ENCODE measurements at places on chromosomes 6 and 20. TPM values are rescaled to one million over a fixed set of nuclear protein-coding genes. Genes with fewer than 3 reads are reported as not detected.

DNA sequence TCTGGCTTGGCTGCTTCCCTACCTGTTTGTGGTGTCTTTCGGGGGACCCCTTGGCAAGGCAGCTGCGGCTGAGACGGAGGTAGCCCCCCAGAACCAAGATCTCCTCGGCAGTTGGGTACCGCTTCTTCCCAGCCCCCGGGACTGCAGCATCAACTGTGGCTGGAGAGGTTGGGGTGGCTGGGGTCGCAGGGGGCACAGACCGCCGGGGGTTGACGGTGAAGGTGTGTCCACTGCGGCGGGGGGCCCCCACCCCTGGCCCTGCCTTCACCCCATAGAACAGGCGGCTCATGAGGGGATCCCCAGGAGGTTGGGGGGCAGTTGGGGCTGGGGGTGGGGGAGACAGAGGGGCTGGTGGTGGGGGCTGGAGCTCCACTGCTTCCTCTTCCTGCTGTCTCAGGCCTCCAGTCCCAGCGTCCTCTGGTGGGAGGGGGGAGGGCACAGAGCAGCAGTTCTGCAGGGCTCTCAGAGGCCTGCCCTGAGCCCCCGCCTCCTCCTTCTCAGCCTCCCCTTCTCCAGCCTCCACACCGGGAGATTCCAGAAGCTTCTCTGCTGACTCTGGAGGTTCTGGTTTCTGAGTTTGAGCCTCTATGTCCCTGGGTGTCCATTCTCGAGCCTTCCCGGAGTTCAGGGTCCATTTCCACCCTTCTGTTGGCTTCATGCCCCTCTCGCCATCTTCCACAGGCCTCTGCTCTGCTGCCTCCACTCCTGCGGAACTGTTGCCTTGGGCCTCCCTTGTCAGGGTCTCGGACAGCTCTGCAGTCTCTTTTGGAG is 1.9 kb downstream of the PPP1R18 start:
- DNase-seq = no peak

DNA sequence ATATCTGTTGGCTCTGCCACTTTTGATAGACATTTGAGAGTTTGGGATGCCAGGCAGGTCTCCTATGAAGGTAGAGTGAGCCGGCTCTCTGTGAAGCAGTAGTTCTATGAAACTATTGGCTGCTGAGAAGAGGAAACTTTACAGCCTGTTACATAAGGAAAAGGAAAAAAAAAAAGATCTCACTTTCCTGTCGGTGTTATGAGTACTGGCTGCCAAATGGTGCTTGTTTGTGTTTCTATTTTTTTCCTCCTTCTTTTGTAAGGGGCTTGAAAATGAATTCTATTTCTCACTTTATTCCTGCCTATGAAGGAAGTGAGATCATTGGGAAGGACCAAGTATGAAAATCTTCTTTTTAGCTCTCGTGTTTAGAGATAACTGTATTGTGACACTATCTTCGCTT is 73.1 kb upstream of the CLDN20 start:
- no peak for DNase-seq

DNA sequence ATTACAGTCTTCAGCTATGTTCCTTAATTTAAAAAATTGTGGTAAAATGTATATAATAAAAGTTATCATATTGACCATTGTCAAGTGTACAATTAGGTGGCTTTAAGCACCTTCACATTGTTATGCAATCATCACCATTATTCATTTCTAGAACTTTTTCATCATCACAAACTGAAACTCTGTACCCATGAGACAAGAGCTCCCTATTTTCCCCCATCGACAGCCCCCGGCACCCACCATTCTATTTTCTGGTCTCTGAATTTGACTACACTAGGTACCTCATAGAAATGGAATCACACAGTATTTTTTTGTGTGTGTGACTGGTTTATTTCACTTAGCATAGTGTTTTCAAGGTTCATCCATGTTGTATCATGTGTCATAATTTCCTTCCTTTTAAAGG is 39.7 kb upstream of the FYN start:
- DNase-seq = no peak

GRCh38 chr6:149170564-149171452 is 146.7 kb upstream of the TAB2 start:
- no peak for DNase-seq

DNA sequence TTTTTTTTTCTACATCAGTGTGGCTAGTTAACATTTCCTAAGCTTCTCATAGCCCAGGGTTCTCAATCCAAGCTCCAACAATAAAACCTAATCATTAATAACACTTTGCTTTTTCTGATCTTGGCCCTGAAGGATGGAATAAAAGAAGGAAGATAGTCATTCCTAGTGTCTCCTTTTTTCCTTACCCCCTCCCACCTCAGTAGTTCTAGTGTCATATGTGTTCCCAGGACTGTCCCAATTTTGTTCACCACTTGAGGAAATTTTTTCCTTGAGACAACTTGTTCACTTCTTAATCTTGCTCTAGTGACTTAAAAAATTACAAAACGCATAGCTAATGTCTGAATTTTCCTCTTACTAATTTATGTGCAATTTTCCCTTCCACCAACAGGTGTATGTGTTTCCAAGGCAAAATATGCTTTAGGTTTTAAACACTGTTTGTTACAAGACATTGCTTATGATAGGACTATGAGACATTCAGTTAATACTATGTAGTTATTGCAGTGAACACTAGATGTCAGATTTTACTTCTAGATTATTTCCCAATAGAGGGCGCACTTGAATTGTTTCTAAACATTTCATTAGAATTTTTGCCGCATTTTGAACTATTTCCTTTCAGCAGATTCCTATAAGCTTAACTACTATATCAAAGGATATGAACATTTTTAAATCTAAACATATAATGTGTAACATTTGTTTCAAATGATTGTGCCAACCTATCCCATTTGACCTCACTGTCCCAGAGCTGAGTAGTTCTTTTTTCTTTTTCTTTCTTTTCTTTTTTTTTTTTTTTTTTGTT is 18.5 kb upstream of the C6orf141 start:
- DNase-seq = no peak

Gene SLC22A1
- 0.15 TPM for polyA plus RNA-seq

GRCh38 chr20:21137078-21137477 is 11.2 kb downstream of the KIZ start:
- no peak for DNase-seq

All from foreskin keratinocyte (primary cell).